ENCODE measurements at places on chromosomes 2 and 18.

DNA sequence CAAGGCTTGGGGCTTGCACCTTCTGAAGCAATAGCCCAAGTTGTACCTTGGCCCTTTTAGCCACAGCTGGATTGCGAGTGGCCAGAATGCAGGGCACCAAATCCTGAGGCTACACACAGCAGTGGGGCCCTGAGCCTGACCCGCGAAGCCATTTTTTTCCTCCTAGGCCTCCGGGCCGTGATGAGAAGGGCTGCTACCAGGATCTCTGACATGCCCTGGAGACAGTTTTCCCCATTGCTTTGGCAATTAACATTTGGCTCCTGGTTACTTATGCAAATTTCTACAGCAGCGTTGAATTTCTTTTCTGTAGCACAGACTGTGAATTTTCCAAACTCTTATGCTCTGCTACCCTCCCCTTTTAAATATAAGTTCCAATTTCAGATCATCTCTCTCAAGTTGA is 54.5 kb downstream of the MOCOS start:
- DNase-seq = no peak

DNA sequence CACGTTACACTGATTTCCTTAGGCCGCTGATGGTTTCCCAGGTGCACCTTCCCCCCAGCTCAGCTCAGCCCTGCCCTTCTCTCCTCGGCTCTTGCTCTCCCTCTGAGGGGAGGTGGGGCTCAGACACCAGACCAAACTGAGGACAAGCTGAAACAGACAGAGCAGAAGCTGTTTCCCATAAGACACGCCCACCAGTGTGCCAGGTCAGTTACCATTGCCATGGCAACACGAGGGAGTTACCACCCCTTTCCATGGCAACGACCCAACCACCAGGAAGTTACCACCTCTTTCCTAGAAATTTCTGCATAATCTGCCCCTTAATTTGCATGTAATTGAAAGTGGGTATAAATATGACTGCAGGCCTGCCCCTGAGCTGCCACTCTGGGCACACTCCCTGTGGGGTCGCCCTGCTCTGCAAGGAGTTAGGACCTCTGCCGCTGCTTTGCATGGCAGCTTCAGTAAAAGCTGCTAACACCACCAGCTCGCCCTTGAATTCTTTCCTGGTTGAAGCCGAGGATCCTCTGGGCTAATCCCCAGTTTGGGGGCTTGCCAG is 120.9 kb upstream of the SMIM21 start:
- no peak for DNase-seq

- no peak for DNase-seq
Measured at GRCh38 chr2:216006164-216006663, 7.1 kb downstream of the MREG start.

DNA sequence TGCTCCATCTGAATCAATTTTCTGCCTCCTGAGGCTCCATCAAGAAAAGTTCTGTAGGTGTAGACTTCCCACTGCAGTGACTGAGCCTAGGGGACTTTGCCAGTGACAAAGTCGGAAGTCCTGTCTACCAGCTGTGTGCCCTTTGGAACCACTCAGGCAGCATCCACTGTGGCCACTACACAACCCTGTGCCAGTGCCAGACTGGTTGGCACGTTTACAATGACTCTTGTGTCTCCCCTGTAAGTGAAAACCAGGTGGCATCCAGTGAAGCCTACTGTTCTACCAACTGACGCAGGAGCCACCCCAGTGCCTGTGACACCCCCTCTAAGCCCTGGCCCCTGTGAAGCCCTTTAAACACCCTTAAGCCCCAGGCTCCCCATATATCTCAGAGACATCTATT is 132.1 kb upstream of the SERPINE2 start:
- DNase-seq = no peak

- no peak for DNase-seq
Measured at GRCh38 chr18:37694516-37694915, 128.9 kb upstream of the CELF4 start.

DNA sequence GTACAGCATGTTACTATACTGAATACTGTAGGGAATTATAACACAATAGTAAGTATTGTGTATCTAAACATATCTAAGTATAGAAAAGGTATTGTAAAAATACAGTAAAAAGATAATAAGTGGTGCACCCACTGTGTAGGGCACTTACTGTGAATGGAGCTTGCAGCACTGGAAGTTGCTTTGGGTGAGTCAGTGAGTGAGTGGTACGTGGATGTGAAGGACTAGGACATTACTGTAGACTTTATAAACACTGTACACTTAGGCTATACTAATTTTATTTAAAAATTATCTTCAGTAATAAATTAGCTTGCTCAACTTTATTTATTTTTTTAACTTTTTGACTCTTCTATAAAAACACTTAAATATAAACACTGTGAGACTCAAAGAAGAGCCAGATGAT is 82.6 kb downstream of the MTA3 start:
- no peak for DNase-seq

- DNase-seq = no peak
Measured at GRCh38 chr2:96204836-96205624, 3.6 kb downstream of the STARD7 start.

DNA sequence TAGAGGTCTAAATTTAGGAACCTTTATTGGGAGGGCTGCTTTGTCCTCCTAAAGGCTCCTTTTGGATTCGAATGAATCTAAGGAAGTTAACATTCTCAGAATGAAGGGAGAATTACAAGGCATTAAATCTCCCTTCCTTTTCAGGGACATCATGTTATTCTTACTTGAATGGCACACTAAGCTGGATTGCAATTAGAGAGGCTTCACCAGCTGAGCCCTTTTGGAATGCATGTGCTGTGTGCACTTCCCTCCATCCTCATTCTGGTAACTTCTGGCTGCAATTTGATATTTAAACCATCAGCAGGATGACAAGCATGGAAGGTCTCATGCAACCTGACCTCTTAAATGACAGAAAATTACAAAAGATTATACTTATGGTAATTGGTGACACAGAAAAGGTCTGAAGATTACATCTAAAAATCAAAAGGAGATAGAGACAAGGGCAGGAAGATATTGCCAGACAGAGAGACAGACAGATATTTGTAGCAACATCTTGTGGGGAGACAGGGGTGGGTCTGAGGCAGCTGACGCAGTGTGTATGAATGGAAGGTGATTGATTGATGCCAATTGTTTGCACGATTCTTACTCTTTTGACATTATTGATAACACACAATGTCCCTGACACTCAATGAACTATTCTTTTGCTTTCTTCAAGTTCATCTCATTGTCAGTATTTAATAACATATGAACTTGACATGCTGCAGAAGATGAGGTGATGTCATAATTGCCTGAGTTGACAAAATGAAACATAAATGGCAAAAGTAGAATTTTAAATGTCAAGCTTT is 570.8 kb upstream of the GYPC start:
- no peak for DNase-seq

GRCh38 chr2:235286622-235287374 is 207.0 kb upstream of the AGAP1 start:
- no peak for DNase-seq

- DNase-seq = no peak
Measured at GRCh38 chr18:62365420-62365819, 40.3 kb downstream of the TNFRSF11A start.

GRCh38 chr2:26058390-26058789 is 24.5 kb downstream of the RAB10 start:
- DNase-seq = no peak

GRCh38 chr2:165777522-165778186 is 16.4 kb downstream of the GALNT3 start:
- DNase-seq = no peak
